ENCODE measurements at places on chromosomes 6 and 20.

GRCh38 chr6:157358287-157358686 is 22.7 kb upstream of the ZDHHC14 start:
- DNase-seq = no peak

- DNase-seq = no peak
Measured at GRCh38 chr6:157246048-157246630, 77.2 kb downstream of the TMEM242 start.

DNA sequence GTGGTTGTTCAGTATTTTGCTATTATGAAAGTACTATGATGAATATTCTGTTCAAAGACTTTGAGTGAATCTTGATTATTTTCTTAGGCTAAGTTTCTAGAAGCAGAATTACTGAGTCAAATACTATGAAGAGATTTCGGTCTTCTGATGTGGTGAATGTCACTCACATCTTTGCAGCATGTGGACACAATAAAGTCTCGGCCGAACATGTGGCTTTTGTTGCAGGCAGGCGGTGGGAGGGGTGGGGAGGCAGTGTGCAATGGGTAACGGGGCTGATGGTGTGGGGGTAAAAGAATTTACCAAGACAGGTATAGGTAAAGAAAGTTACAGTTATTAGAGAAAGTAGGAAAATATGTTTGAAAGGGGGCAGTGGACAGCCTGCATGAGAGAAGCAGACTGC is 156.4 kb upstream of the DTNBP1 start:
- DNase-seq = no peak

- DNase-seq = no peak
Measured at GRCh38 chr6:105757512-105758200, 328.5 kb upstream of the PRDM1 start.

DNA sequence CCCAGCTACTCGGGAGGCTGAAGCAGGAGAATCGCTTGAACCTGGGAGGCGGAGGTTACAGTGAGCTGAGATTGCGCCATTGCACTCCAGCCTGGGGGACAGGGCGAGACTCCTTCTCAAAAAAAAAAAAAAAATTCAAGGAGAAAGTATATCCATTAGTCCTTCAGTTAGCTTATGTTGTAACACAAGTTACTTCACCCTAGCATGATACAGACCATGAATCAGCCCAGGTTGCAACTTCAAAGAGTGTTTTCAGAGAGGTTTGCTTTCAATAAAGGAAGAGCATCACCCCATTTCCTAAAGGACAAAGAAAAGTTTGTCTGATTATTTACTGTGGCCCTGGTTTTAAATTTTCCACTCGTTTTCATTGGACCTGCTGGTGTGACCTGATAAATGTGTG is 73.0 kb downstream of the SERAC1 start:
- no peak for DNase-seq

DNA sequence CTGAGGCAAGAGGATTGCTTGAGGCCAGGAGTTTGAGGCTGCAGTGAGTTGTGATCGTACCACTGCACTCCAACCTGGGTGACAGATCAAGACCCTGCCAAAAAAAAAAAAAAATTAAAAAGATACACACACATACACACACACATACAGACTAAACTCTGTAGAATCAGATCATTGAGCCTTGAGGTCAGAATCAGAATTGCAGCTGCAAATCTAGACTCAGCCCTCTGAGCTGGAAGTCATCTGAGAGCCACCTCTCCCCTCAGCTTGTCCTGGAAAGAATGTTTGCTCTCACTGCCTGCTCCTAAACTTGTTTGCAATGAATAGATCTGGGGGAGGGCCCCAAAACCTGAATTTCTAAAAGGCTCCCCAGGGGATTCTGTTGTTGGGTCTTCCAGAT is 41.4 kb upstream of the ANGPT4 start:
- DNase-seq = no peak

- DNase-seq = no peak
Measured at GRCh38 chr6:118896339-118897136, 2.6 kb downstream of the ASF1A start.

GRCh38 chr6:30450548-30450908 is 38.8 kb upstream of the HLA-E start:
- no peak for DNase-seq

DNA sequence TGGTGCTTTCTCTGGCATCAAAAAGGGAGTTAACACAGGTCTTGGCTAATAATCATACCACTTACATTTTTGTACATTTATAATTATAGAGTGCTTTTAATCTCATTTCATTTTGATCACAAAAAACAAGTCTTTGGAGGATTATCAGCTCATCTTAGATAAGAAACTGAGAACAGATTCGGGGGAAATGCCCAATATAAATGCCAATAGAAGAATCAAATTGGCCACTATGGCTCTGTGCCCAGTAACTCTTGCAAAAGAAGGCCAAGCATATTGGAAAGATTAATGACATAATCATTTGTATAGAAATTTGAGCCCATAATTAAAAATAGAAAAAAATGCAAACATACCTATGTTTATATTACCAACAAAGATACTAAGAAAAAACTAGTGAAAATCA is 42.5 kb downstream of the IPCEF1 start:
- DNase-seq = no peak

GRCh38 chr20:646107-646867 is 6.7 kb downstream of the SRXN1 start:
- no peak for DNase-seq

DNA sequence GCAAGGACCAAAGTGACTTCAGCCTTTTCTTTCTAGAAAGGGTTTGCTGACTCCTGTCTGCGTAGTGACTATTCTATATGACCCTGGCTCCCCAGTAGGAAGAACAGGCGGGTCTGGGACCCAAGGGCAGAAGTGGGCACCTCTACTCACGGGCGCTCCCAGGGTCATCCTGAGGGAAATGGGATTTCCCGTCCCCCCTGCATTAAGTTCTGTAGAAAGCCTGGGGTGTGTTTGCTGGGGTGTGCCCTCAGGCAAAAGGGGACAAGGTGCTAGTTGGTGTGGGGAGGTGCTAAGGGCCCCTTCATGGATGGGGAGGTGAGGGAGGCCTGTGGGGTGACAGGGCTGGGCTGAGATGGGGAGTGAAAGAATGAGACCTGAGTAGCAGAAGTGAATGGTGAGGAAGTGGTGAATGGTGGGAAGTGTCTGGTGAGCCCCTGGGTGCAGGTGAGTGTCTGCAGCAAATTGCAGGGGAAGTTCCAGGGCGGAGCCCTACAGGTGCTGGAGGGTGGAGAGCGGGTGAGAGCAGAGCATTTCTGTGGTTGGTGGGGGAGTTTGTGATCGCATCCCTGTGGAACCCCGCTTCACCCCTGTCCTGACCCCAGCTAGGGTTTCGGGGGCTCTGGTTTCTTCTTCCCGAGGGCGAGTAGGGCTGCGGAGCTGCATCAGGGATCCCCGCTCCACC is 21.1 kb downstream of the RAET1L start:
- DNase-seq = no peak

GRCh38 chr6:91023529-91023928 is 436.7 kb upstream of the MAP3K7 start:
- no peak for DNase-seq

GRCh38 chr6:8562125-8562524 is 126.8 kb upstream of the SLC35B3 start:
- DNase-seq = no peak

GRCh38 chr6:127547215-127547614 is 28.1 kb upstream of the MTCL3 start:
- no peak for DNase-seq

GRCh38 chr20:6732001-6732447 is 35.5 kb upstream of the BMP2 start:
- DNase-seq = no peak

- no peak for DNase-seq
Measured at GRCh38 chr6:39566456-39566855, 158.8 kb downstream of the KIF6 start.

- no peak for DNase-seq
Measured at GRCh38 chr6:88442737-88443136, 276.6 kb upstream of the CNR1 start.

DNA sequence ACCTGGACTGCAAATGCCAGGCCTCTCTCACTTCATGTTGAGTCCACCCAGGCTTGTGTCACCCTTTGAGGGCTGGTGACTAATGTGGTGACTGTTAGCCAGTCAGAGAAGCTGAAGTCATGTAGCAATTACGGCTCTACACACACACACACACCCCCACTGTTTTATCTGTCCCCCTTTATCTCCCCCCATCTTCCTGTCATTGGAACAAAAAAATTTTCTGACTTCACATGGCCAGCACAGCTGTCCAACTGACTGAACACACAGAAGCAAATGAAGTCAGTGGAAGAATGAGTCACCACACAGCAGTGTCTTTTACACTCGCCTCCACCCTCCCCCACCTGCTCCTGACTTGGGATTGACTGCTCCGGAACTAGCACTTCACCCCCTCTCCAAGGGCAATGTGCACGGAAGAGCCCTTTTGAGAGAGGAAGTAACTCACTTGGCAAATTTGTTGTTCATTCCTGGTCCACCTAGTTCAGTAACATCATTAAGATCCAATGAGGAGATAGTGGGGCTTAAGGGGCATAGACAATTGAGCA is 198.0 kb downstream of the RNF144B start:
- DNase-seq = no peak

DNA sequence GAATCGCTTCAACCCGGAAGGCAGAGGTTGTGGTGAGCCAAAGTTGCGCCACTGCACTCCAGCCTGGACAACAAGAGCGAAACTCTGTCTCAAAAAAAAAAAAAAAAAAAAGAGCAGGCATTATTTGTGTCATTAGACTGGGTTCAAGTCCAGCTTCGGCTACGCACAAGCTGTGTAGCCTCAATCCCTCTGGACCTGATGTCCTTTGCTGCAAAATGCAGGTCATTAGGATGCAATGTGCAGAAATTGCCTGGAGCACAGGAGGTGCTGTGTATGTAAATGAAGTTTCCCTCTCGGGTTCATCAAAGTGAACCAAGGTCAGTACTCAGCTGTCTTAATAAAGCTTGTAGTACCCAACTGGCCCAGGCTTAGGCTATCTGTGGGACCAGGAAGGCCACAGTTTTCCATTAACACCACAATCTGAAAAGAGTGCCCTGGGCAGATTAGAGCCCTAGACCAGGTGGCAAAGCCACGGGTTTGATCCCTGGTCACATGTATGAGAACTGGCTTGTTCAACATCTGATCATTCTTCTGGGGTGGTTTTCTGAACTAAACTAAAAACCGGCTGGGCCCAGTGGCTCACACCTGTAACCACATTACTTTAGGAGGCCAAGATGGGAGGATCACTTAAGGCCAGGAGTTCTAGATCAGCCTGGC is 155.3 kb downstream of the ZMYND8 start:
- no peak for DNase-seq

- DNase-seq = no peak
Measured at GRCh38 chr20:50918403-50918802, 12.8 kb downstream of the ADNP start.
